ENCODE measurements at places on chromosomes 3 and 15. TPM values are rescaled to one million over a fixed set of nuclear protein-coding genes. Genes with fewer than 3 reads are reported as not detected.

DNA sequence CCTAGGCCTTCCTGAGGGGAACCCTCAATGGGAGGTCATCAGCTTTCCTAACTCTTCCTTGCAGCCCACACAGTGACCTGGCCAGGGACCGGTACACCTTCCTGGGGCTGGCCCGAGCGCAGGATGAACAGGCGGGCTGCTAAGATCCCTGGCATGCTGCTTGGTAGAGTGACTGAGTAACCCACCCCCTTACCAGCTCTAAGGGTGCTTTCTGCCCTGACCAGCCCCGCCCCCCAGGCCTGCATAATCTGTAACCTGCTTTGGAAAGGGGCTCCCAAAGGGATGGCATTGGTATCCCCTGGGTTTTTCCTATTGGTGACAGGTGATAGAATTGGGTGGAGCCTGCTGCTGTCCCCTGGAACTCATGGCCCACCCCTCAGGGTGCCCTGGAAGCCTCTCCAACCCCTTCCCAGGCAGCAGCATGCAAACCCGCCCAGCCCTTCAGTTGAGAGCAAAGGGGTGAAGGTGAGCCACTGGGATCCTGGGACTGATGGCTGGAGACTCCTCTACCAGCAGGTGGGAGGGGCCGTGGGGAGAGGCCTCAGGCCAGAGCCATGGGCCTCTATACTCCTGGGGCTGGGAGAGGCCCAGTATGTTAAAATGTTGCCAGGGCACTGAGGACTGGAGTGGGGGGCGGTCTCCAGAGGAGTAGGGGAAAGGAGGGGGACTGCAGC lies 11.1 kb upstream of the KIF7 start:
- no peak for DNase-seq

The PLSCR2 gene
- polyA plus RNA-seq: not detected

- peak; percentile 97 for DNase-seq
Measured at GRCh38 chr3:66998113-66998903, at the start of gene KBTBD8. Gene KBTBD8, plus strand, starts transcription at chr3:66998307. Its CDS starts 49 bp downstream, at chr3:66998356.

The ASB14 gene
- polyA plus RNA-seq: 0.05 TPM

DNA sequence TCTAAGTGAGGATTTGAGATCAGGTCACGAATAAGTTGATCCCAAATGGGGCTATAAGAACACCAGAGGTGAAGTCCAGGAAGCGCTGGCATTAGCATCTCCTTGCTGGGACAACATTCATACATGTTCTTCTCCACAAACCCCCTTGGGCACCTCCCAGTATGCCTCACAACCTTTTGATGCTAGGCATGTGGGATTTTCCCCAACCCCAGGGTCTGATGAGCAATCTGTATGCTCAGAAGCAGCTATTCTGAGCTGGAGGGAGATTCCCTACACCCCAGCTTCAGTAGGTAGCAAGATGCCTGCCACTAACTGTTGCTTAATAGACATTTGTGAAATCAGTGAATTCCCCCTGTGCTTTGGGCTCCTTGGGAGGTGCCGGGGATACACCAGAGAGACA lies 32.2 kb downstream of the SLC6A11 start:
- no peak for DNase-seq

Data from ovary (tissue), 10 donors.